ENCODE measurements at places on chromosomes 1 and 21.

DNA sequence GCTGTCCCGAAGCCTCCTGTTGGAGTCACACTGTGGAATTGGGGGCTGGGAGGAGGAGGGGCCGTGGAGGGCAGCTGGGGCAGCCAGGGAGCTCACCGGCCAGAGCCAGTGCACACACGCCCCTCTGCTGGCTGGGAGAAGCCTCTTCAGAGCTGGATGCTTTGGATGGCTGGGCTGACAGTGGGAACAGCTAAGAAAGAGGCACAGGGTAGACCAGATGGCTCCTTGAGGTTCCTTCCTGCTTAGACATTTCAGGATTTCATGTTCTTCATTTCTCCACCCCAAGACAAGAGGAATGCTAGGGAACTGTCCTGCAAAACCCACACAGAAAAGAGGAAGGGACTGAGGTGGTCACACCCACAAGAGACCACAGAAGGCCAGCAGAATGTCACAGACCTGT, 254.8 kb upstream of the VAMP3 start:
- DNase-seq: no peak

GRCh38 chr1:101820071-101820470, 176.7 kb downstream of the OLFM3 start:
- DNase-seq: no peak

- DNase-seq: no peak
Observed at GRCh38 chr1:221845650-221846371, 103.9 kb upstream of the DUSP10 start.

GRCh38 chr21:38742580-38743260, 63.0 kb upstream of the ETS2 start:
- DNase-seq: no peak

All from stimulated activated CD4-positive, alpha-beta T cell treated with anti-CD3 and anti-CD28 coated beads, Interleukin-1b, Interleukin-23, amount 100 ng/mL, for 24 hours (primary cell).